ENCODE measurements at places on chromosomes 5 and 9.

- no peak for DNase-seq
Observed at GRCh38 chr9:15377625-15378540, 44.8 kb upstream of the SNAPC3 start.

- no peak for DNase-seq
Observed at GRCh38 chr9:134891713-134892112, 11.1 kb downstream of the FCN2 start.

DNA sequence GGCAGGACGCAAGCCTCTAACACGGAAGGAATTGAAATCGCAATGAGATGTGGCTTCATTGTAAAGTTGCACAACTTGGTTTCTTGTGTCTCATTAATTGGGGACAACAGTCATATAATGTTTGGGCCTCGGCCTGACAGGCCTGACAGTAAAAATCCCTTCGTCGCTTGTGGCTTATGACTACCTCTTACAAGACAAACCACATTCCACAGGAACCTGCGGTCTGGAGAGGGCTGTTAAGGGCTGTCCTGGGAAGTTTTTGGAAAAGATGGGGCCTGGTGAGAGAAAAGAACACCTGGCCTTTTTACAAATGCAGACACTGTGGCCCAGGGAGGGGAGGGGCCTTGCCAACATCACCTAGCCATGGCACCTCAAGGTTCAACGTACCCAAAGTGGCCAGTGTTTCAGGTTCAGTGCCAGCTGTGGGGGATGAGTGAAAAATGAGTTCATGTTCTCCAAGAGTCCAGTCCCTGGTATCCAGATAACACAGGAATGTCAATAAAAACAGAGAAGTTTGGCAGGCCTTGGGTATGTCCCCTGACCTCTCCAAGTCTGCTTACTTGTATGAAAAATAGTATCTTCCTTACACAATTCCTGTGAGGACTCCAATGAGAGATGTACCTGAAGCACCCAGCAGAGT, 22.2 kb downstream of the SHB start:
- DNase-seq: no peak

- no peak for DNase-seq
Observed at GRCh38 chr9:18238254-18238653, 235.7 kb upstream of the ADAMTSL1 start.

DNA sequence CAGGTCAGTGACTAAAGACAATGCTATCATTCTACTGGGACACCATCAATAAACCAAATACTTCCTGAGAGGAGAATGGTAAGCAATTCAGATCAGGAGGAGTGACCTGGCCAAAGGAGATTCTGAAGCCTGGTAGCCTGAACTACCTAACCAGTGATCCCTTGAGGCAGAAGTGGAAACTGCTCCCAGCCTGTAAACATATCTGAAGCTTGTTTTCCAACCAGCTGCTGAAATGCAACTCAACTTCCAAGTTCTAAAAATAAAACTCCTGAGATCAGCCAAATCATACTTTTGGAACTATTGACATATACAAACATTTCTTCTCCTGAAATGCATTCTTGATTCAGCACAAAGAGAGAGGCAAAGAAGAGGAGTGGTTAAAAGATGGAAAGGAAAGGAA, 204.1 kb downstream of the EBF1 start:
- DNase-seq: no peak

DNA sequence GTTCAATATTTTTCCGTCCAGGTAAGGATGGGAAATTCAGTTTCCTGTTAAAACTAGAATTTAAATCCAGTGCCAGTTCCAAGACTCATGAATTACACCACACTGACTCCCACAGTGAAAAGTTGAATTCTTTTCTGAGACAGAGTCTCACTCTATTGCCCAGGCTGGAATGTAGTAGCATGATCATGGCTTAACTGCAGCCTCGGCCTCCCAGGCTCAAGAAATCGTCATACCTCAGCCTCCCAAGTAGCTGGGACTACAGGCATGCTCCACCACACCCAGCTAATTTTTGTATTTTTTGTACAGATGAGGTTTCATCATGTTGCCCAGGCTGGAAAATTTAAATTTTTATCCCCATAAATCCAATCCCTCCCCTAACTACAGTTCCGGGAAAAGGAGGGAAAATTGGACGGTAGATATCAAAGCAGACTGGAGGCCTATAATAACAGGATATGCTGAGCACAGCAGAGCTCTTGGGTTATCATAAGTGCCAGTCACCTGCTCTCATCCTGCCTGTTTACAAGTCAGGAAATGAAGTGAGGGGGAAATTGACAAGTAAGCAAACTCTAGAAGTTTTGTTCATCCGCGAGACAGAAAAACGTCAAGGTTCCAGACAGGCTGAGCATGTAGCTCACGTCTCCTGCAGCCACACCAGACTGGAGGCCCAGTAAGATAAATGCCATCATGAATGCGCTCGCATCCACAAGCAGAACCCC, 105.7 kb downstream of the UGCG start:
- no peak for DNase-seq

DNA sequence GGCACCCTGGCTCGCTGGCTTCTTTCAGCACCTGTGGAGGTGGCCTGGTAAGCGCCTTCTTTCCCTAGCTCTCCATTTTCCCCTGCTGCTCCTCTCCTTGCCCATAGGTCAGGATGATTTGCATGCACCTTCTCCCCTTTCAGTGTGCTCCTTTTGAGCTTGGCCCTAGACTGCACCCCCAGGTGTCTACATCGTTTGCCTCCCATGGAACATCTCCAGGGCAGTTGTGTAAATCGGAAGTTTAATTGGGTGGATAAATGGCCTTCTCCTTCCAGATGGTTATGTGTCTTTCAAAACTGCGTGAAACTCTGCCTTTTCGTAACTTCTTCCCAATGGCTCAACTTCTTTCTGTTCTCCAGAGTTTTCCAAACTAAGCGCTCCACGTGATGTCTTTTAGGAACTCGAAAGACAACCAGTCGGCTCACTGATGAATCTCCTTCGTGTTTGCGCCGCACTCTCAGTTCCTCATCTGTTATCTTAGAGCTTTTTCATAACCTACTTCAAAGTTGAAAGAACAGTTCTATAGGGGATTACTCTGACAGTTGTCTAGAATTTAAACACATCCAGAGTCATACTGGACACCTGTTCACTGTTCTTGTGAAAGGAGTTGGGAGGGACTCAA, 1.7 kb downstream of the ADAMTS19 start:
- no peak for DNase-seq

DNA sequence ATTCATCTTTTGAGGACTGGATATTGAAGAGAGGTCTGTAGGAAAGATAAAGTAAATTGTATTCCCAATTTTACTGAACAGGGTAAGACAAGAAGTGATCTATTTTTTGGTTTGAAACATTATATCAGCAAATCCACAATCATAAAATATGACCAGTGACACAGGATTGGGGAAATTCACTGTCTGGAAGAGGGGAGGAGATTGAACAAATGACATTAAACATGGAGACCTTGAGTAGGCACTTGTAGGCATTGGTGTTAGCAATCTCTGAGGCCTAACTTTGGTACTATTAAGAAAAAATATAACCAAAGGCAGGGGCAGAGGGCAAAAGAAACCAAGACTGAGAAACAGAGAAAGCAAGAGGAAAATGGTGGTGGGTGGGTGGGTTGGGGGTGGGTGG, 132.6 kb upstream of the TMEM161B start:
- DNase-seq: no peak

- DNase-seq: no peak
Observed at GRCh38 chr9:78712903-78713613, 416.1 kb downstream of the PSAT1 start.

- no peak for DNase-seq
Observed at GRCh38 chr5:68243681-68244080, 28.1 kb downstream of the PIK3R1 start.

- DNase-seq: no peak
Observed at GRCh38 chr5:16461782-16462181, 3.8 kb downstream of the ZNF622 start.

- no peak for DNase-seq
Observed at GRCh38 chr9:76400534-76401096, 6.4 kb upstream of the RFK start.

DNA sequence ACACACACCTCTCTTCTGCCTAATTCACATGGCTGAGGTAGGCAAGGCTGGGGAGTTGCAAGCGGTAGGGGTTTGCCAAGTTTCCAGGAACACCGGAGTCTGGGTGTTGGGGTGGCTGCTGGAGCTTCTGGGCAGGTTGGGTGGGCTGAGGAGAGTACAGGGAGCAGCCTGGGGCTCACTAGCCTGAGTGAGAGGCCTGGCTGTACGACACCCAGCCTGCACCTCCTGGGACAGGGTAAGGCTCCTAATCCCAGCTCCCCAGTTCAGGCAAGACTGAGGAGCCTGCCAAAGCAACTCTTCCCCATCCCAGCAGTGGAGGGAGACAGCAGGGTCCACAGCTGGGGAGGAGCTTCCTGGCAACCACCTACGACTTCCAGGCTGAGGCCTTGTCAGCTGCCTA, 8.0 kb downstream of the SPAAR start:
- DNase-seq: no peak

- DNase-seq: no peak
Observed at GRCh38 chr5:72255237-72255636, 64.8 kb downstream of the MRPS27 start.

GRCh38 chr9:117434566-117434965, 19.7 kb upstream of the ASTN2 start:
- no peak for DNase-seq

DNA sequence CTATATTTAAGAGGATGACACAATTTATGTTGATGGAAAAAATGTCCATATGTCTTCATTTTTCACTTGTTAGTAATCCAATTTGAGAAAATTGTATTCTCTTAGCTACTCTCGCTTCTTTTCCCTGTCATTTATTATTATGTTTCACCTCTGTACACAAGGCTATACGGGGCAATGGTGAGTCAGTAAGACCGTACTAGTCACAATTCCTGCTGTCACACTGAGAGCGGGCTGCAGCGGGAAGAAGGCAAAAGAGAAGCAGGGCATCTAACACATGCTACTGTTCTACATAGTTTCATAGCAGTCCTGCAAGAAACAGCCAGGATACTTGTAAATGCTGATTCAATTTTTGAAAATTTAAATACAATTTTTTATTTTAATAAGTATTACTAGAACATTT, 23.3 kb upstream of the PRDM9 start:
- DNase-seq: no peak

GRCh38 chr5:123066016-123066415, 23.0 kb upstream of the PRDM6 start:
- DNase-seq: no peak
